ENCODE measurements at places on chromosomes 2 and 18.

GRCh38 chr2:190380962-190381412 is 27.2 kb upstream of the MFSD6 start:
- no peak for DNase-seq

DNA sequence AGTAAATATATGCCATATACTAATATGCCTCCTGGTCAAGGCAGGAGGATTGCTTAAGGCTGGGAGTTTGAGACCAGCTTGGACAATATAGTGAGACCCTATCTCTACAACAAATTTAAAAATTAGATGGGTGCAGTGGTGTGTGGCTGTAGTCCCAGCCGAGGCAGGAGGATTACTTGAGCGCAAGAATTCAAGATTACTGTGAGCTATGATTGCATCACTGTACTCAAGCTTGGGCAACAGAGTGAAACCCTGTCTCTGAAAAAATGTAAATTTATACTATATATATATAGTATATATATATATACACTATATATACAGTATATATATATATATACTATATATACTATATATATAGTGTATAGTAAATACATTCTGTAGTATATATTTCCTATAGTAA is 30.0 kb upstream of the NPC1 start:
- DNase-seq = no peak

DNA sequence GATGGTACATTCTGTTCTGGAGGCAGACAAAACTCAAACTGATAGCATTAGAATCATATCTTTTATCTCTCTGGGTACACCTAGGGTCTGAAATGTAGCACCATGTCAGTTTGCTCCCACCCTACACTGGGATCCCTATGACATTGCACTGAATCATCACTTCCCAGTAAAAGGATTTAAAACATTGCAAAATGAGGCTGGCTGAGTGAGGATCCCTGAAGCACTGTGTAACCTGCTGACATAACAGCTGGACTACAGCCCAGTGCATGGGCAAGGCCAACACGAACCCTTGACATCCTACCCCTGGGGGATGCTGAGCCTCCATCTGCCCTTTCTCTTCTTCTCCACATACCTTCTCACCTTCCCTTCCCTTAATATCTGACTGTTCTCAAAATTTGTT is 253.2 kb downstream of the TTC32 start:
- no peak for DNase-seq

- no peak for DNase-seq
Measured at GRCh38 chr18:67670024-67670543, 153.6 kb upstream of the DSEL start.

GRCh38 chr2:120953066-120953756 is 217.5 kb downstream of the GLI2 start:
- DNase-seq = no peak

DNA sequence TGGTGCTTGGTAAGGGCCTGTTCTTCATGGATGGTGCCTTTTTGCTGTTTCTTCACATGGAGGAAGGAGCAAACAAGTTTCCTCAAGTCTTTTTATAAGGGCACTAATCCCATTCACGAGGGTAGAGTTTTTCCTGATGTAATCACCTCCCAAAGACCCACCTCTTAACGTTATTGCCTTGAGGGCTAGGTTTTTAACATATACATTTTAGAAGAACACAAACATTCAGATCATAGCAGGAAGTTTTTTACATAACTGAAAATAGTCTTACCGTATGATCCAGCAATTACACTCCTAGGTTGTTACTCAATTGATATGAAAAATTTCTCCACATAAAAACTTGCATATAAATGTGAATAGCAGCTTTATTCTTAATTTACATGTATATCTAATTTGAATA is 976.3 kb downstream of the DSC3 start:
- DNase-seq = no peak

GRCh38 chr2:98854682-98855081 is 81.3 kb downstream of the CRACDL start:
- no peak for DNase-seq

DNA sequence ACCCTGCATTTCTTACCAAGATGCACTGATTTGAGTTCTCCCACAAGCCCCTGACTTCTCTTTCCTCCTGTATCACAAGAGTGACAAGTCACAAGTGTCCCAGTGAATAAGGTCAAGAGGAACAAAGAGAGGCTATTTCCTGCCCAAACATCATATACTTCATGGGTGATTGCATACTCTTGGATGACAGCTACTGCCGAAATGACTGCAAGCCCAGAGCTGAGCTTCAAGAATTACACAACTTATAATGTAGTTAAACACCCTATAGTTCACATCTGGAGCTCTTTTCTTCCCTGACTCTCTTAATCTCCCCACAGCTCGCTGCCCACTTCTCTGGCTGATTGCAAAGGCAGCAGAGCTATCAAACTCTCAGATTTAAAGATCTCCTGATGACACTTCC is 289.7 kb upstream of the PARD3B start:
- DNase-seq = no peak

DNA sequence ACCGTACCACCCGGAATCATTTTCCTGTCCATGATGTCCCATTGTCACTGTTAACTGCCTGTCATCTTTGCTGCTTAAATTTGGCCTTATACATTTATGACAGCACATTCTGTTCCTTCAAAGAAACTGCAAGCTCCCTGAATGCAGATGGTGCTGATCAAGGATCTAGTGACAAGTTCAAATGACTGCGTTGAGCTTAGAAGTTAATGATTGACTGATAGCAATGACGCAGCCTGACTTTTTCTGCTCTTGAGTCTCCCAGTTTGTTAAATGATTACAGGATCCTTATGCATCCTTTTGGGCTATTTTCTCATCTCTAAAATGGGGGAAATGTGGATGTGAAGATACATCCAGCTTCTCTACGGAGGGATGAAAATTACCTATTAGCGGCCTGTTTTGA is 159.0 kb downstream of the DCC start:
- DNase-seq = no peak

DNA sequence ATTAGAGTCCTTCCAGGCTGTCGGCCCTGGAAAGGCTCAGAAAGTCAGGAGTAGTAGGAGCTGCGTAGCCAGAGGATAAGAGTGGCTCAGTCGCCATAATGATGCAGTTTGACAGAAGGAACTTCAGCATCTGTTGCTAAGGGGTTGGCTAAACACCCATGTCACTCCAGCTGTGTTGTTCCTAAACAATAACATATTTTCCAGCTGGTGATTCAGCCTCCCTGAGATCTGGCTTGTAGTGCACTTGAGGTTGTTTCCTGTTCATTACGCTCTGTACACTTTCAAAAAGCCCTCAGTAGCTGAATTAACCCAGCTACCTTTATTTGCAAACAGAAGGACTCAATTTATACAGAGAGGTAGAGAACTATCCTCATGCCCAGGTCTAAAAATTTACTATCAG is 39.7 kb upstream of the EPAS1 start:
- DNase-seq = no peak

- DNase-seq = no peak
Measured at GRCh38 chr2:20012282-20013125, at the start of gene MATN3. Gene MATN3, minus strand, starts transcription at chr2:20012668. Its CDS starts 37 bp downstream, at chr2:20012631.

GRCh38 chr2:176575237-176575744 is 306.0 kb downstream of the MTX2 start:
- no peak for DNase-seq

DNA sequence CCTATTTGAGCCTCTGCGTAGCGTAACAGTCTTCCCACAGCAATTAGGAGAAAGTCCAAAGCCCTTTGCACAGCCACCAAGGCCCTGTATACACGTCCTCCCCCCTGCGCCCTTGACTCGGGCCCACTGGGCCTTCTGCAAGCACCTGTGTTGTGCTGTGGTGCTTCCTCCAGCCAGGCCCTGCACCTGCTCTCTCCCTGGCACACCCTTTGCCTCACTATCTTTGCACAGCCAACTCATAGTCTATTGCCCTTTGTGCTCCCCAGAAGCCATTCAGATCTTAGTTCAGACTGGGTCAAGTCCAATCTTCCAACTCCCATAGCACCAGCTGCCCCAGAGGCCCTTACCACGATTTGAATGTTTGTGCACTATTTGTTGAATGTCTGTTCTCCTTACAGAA is 271.6 kb upstream of the MGAT5 start:
- DNase-seq = no peak

DNA sequence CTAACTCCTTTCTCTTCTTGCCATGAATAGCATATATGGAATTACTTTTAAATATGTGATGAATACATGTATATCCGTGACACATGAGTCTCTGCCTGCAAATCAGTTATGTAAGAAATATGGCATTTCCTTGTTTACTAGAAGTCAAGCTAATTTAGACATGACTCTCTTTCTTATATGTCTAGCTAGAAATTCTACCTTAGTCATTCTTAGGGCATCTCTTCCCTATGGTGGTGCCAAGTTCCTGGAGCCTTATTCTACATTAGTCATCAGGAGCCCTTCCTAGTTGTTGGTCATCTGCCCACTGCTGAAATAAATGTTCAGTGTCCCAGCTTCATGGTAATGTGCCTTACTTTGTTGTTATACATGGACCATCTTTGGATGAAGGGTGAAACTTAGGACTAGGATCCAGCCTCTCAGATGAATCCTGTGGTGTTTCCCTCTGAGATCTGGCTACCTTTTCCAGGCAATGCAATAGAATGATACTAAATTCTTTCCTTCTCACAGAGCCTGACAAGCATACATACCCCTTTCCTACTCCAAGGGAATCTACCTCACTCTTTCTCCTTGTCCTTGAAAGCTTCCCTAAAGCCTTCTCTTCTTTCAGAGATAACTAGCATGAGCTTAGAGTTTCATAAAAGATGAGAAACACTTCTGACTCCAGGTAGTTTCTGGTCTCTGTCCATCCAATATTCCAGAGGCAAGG is 415.3 kb upstream of the VWC2L start:
- no peak for DNase-seq

DNA sequence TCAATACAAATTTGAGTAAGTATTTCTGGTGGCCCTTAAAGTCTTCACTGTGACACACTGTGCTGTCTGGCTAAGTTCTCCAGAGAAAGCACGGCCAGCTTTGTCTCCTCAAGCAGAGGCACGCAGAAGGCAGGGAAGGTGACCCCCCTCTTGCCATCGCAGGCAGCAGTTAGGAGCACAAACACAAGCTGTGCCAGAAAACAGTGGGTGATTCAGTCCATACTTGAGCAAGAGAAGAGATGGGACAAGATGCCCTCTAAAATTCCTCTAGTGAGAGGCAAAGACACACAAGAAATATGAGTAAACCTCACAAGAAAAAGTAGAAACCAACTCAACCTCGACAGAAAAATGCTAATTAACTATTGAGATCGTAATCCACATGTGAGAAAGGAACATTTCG is 9.8 kb downstream of the MCEE start:
- no peak for DNase-seq

DNA sequence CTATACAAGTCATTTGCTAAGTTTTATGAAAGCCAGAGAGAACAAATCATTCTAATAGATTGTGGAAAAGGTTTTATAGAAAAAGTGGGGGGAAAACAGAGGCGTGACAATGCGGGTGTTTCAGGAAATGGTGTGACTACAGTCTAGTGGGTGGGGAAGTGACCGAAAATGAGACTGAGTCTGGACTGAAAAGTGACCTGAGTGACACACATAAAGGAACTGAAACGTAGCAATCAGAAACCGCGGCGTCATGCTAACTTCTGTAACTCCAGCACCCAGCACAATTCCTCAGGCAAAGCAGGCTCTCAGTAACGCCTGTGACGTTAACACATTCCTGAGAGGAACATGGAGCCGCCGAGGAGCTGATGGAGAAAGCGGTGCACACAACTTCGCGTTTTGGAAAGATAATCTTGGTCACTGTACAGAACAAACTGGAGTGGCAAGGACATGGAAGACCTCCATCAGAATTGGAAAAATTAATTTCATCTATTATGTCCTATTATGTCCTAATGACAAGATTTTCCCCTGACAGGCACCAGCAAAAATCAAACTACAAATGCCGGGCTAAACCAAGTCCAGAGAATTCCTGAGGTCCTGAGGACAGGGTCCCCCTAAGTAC is 1.4 kb upstream of the CD226 start:
- no peak for DNase-seq

GRCh38 chr2:234031207-234031606 is 19.3 kb upstream of the SPP2 start:
- no peak for DNase-seq

DNA sequence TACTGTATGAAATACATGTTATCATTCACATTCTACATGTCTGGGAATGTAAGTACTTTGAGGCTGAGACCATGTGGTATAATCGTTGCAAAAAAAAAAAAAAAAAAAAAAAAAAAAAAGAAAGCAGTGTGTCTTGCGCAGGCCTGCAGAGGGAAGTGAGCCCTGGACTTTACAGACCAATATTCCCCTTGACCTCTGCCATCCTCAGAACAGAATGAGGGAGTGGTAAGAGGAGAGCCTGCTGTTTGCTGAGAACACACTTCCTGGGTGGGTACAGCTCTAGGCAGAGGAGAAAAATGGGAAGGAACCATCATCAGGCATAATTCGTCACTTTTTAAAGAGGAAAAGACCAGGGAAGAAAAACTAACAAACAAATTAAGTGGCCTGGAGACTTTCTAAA is 28.8 kb upstream of the TBC1D8 start:
- DNase-seq = no peak

GRCh38 chr2:12498286-12498685 is 218.4 kb upstream of the TRIB2 start:
- DNase-seq = no peak

DNA sequence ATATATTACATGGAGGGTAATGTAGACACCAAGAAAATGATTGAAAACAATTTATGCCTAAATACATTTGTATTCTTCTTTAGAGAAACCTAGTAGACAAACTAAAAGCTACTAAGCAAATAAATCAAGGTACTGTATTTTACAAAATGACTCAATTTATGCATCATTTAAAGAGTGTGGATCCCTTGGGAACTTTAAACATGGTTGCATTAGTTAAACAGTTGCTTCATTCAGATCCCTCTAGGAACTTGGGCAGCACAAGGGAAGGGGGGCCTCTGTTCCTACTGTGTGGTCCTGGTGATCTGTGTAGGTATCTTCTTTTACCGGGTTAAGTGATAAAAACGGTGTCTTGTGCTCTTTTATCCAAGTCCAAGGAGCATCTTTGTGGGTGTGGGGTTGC is 31.5 kb upstream of the ATP8B1 start:
- no peak for DNase-seq

DNA sequence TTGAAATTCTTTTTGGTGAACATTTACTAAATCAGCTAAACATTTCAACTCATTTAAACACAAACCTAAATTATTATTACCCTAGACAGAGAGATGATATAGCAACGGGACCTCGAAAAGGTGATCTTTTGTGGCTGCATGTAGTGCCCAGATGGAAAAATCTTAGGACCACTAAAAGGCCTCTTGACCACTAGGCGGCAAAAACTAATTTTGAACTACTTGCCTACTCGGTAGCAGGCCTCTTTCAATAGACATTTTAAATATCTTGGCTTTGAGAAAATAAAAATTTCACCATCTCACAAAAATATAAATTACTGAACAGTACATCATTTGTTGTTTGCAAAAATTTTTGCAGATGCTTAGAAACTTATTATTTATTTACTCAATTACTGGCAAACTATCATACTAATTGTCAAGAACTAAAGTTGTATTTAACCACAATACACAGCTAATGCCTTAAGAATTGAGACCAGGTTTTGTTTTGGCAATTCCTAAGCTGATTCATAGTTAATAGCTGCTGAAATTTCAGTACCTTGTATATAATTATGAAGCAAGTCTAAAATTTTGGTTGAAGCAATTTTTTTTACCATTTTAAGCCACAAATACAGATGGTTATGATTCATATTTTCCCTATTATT is 9.4 kb downstream of the COL3A1 start:
- DNase-seq = no peak
